Jurkat, Clone E6-1 (cell line): ENCODE measurements at places on chromosomes 12 and 14.

GRCh38 chr12:22628228-22628627, 3.3 kb downstream of the ETNK1 start:
- no peak for DNase-seq

- DNase-seq: no peak
Observed at GRCh38 chr12:117498256-117498655, 136.8 kb upstream of the NOS1 start.

DNA sequence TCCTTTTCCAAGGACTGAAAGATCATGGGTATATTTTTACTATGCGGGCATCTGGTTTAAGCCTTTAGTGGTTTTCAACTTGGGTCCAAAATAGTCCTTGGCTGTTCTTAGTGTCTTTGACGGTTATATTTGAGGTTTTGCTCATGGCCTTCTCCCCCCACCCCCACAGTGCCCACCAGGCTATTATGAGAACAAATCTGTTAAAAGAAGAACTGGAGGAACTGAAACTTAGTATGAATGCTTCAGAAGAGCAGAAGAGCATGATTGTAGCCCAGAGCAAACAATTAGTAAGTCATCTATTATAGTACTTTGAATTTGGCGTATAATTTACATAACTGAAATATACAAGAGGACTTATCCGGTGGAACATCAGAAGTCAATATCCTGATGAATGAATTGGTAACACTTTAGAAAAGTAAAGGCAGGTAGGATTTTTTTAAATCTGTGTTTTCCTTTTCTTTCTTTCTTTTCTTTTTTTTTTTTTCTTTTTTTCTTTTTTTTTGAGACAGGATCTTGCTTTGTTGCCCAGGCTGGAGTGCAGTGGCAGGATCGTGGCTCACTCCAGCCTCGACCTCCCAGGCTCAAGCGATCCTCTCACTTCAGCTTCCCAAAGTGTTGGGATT, 71.8 kb upstream of the BCAT1 start:
- DNase-seq: no peak

- no peak for DNase-seq
Observed at GRCh38 chr14:76713121-76713520, 48.1 kb upstream of the VASH1 start.

DNA sequence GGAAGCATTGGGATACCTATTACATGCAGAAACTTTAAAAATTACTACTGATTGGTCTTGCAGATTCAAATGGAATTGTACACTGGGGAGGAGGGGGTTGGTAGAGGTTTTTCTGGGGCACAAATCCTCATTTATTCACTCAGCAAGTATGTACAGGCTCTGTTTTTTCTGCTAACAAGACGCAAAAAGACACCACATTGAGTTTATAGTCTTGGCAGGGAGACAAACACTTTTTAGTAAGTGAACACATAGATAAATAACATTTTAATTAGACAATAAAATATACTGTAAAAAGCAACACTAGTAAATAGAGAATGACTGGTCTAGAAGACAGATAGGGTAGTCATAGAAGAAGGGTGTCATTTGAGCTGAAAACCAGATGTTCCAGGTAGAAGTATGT, 23.8 kb downstream of the GLIPR1L2 start:
- no peak for DNase-seq

DNA sequence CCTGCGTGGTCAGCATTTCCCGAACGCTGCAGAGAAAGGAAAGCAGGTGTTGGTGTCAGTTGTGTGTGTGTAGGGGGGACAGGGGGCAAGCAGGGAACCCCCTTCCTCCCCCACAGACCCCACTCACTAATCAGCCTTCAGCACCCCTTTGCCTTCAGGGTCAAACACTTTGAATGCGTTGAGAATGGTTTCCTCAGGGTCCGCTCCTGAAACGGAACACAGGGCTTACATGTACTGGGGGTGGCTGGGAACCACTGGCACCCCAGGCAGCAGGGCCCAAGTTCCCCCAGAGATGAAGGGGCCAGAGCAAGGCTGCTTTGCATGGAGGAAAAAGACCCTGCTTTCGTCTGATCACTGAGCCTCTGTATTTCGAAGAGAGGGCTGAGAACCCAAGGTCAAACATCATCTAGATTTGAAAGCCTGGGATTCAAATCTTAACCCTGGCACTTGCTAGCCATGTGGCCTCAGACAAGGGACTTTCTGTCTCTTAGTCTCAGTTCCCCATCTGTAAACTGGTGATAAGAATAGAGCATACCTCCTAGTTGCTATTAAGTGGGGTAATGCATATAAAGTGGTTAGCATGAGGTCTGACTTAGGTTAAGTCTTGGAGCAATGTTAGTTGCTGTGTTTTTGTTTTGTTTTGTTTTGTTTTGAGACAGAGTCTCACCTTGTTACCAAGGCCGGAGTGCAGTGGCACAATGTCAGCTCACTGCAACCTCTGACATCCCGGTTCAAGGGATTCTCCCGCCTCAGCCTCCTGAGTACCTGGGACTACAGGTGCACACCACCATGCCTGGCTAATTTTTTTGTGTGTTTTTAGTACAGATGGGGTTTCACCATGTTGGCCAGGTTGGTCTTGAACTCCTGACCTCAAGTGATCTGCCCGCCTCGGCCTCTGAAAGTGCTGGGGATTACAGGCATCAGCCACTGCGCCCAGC, 7.0 kb downstream of the MYL2 start:
- DNase-seq: no peak

DNA sequence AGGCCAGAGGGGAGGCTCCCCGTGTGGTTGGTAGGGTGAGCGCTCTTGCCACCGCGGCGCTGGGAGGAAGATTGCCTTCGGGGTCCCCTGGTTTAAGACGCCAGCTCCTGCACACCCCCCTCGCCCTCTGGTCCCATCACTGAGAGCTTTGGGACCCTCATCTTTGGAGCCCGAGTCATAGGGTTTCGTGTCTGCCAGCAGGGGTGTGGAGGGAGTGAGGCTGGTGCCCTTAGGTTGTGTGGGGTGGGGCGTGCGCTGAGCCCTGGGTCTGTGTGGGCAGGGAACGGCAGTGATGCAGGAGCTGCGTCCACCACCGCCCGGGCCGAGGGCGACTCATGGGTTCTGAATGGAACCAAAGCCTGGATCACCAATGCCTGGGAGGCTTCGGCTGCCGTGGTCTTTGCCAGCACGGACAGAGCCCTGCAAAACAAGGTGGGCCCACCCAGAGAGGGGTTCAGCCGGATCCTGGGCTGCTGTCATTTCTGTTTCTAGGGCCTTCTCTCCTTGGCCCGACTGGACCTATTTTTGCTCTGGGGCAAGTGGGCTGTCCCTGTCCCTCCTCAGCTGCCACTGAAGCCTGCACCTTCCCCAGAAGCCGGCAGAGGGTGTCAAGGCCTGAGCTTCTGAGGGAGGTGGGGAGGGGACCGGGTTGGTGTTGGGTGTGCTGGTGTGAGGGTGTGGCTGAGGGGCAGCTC, 12.1 kb downstream of the ACADS start:
- DNase-seq: no peak

DNA sequence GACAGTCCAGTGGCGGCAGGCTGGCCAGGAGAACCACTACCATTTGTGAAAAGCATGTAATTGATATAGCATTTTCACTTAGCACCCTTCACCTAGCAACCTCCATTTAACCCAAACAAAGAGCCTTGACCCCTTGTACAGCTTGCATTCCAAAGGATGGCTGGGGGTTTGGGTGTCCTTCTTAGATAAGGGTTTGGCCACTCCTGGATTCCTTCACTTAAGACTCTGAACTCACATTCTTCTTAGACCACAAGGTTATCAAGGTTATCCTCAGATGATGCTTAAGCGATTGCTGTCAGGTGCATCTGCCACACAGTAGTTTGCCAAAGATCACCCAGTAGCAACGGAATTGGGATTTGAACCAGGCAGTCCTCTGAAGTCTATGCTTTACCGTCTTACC, 102.8 kb downstream of the ZNF664 start:
- DNase-seq: no peak

GRCh38 chr14:49105512-49105911, 480.7 kb downstream of the RPS29 start:
- no peak for DNase-seq
